ENCODE measurements at places on chromosomes 4 and X.

- DNase-seq: no peak
These were observed 469 bp downstream of the IRS4 start for GRCh38 chrX:108735679-108736508.

DNA sequence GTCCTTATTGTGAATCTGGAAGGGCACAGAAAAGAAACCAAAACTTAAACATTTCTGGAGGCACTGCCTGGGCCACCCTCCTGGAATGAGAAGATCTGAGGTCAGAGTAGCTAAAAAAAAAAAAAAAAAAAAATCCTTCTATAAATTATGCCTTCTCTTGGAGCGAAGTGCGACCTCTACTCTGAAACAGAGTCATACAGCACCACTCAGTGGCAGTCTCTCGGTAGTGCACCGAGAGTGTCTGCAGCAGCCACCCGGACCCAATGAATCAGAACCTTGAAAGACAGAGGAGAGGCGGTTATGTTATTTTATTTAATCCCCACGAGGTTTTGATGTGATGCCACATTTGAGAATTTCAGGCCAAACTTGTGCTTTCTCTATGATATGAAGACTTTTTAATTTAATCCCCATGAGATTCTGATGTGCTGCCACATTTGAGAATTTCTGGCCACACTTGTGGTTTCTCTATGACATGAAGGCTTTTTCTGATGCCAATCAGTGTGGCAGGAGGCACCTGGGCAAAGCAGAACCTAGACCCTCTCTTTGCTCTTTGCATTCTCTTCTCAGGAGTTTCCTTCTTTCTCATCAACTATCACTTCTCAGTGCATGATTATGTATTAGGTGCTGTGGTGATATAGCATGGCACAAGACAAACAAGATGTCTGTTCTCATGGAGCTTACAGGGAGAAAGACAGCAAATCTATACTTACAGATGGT, 5.6 kb upstream of the CT47C1 start:
- DNase-seq: peak; percentile 67

- DNase-seq: peak; percentile 73
These were observed 55.1 kb upstream of the PGAM4 start for GRCh38 chrX:78024349-78025059.

GRCh38 chr4:101864660-101865059, 74.1 kb downstream of the BANK1 start:
- DNase-seq: no peak

- no peak for DNase-seq
These were observed 279.6 kb upstream of the CLNK start for GRCh38 chr4:10963958-10964703.

- no peak for DNase-seq
These were observed 23.4 kb downstream of the FBXW7 start for GRCh38 chr4:152512483-152512882.
